ENCODE measurements at places on chromosomes 16 and 17.

DNA sequence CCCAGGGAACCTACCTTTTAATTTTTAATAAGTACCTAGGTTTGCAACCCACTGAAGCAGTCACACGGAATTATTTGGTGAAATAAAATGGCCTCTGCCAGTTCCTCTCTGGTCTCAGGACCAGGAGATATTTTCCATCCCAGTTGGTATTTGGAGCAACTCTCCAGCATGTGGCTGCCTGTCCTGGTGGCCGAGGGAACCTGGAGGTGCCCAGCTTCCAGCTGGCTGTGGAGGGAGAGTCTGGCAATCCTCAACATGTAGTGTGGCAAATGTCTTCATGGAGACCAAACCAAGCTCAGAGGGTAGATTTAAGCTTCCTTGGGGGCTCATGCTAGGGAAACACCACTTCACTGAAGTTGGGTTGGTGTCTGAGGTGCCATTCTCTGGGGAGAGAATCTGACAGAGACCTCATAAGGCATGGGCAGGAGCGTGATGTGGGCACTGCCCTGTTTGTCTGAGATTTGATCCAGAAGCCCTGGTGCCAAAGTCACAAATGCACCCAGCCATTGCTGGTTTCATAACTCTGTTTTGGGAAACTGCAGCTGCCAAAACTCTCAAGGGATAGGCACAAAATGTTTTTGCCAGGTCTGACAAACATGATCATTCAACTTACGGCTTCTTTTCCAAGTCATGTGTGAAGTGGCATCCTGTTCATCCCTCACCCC, 2.8 kb downstream of the MT1X start:
- peak; percentile 78 for DNase-seq

DNA sequence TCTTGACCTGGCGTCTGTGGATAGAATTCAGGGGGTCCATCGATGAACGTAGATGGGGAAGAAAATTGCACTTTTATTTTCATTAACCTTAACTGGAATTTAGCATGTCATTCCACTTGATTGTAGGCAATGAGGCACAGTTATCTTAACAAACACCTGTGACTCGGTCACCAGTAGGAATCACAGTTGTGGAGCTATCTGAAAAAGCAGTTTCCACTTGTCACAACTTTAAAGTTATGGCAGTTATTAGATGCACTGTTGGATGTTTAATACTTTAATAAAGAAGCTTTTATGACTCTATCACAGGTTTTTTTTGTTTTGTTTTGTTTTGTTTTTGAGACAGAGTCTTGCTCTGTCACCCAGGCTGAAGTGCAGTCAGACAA, 83.7 kb upstream of the LGALS9 start:
- no peak for DNase-seq

GRCh38 chr17:2691069-2691871, 20.3 kb downstream of the CLUH start:
- no peak for DNase-seq

DNA sequence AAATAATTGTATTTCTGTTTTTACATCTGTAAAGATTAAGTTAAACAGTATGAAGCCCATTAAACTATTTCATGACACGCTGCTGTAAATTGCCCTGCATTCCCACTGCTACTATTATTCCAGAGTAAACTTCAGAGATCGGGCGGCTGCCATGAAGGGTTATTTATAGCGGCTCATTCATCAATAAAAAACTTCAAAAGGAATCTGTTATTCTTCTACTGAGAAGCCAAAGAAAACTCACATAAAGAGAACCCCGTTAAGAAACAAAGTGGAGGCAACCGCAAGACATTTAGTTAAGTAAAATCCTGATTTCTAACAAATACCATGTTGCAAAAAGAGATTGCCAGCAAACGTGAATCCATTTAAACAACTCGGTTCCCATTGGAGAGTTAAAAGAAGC, 16.4 kb downstream of the FOXL1 start:
- DNase-seq, result no peak

DNA sequence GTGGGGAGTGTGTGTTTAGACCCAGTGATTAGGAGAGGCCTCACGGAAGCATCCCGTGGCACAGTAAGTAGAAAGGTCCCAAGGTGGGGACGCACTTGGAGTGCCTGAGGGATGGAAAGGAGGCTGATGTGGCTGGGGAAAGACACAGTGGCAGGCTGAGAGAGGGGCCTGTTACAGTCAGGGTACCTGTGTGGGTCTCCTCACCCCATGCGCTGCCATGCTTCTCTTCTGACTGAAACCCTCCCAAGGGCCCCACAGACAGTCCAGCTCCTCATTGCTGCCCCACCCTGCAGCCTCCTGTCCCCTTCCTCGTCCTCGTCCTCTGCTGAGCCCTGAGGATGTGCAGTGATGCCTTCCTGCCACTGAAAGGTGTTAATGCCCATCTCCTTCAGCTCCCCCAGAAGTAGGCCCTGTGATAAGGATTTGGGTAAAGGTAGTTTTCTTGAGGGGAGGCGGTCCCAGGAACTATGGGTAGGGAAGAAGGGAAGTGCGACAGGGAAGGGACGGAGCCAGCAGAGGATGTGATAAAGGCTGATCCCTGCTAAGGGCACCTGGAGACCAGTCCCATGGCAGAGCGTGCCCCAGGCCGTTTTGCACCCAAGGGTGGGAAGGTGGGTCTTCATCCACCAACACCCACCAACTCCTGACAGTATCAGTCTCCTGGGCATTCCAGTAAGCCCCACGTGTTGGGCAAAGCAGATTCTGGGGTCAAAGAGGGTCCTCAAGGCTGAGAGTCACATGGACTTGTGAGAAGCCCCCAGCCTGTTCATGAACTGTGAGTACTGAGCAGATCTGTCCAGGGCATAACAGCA, 237.2 kb downstream of the GSG1L start:
- no peak for DNase-seq

GRCh38 chr16:84618581-84619460, 943 bp upstream of the COTL1 start:
- no peak for DNase-seq

- no peak for DNase-seq
These were observed 19.3 kb downstream of the CMTM3 start for GRCh38 chr16:66623755-66624154.

DNA sequence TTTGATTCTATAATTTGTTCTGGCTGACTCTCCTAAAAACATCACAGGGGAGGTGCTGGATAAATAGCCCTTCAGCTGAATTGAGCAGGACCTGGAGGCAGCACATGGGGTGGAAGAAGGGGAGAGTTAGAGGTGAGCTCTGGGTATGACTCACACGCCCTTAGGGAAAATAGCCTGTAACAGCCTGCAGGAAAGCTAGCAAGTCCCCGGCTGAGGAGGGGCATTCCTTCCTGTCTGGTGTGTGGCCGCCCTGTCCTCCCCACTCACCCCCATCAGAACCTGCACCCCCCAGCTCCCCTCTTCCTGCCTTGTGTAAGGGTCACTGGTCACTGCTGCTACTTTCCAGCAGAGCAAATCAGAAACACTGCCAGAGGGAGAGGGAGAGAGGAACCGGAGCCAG, 187.4 kb downstream of the C16orf95 start:
- DNase-seq, result no peak

DNA sequence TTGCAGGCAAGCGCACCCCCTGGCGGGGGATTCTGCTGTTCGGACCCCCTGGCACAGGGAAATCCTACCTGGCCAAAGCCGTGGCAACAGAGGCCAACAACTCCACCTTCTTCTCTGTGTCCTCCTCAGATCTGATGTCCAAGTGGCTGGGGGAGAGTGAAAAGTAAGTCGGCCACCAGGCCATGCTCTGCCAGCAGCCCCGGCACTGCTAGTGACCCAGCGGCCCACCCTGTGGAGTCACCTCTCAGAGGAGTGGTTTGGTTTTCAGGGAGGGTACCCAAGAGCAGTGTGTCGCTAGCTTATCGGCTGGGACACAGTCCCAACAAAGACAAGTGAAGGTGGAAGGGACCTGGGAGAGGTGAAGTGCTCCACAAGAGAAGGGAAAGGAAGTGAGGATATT, 8.2 kb downstream of the VPS4A start:
- DNase-seq, result no peak

GRCh38 chr17:44536090-44536953, 21.0 kb upstream of the FZD2 start:
- no peak for DNase-seq

- no peak for DNase-seq
These were observed 22.6 kb upstream of the KIFC3 start for GRCh38 chr16:57824888-57825287.

DNA sequence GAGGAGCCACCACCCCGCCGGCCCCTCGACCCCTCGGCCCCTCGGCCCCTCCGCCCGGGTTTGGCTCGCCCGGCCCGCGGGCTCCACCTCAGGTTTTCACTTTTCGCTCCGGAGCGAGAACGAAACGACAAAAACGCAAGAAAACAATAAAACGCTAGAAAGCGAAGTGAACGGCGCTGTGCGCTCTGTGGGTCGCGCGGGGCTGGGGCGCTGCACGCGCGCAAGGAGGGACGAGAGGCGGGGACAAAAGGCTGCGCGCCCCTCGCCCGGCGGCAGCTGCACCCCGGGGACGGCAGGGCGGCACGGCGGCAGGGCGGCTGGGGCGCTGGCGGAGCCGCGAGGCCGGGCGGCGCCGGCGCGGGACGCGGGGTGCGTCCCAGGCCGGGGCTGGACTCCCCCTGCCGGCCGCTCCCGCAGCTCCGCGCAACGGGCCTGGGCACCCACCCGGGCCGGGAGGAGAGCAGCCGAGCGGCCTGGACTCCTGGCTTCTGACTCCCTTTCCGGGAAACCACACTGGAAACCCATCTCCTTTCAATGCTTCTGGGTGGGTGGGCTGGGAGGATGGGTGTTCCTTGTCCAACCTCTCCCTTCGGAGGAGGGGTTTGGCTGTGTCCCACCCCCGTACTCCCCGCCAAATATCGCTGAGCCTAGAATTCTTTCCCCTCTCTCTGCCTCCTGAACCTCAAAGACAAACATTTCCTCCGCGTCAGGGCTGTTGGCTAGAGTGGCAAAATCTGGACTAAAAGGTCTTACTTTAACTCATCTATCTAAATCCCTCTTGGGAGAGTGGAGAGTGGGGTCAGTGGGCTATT, 9.9 kb downstream of the TBX2 start:
- no peak for DNase-seq

GRCh38 chr16:71919035-71919434, 23.7 kb downstream of the IST1 start:
- no peak for DNase-seq

- DNase-seq, result no peak
These were observed 20.9 kb upstream of the DRG2 start for GRCh38 chr17:18066866-18067265.

DNA sequence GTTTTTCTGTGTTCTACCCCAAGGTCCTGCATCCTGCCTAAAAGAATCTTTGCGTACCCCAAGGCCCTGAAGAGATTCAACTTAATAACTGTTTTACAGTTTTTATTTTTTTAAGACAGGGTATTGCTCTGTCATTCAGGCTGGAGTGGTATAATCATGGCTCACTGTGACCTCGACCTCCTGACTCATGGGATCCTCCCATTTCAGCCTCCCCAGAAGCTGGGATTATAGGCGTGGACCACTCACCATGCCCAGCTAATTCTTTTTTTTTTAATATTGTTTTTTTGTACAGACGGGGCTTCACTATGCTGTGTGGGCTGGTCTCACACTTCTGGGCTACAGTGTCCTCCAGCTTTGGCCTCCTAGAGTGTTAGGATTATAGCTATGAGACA, 9.3 kb upstream of the FAAP100 start:
- DNase-seq, result no peak

GRCh38 chr16:50390371-50390771, 21.6 kb upstream of the BRD7 start:
- DNase-seq, result no peak

GRCh38 chr17:66833201-66833600, 1.7 kb upstream of the CACNG5 start:
- no peak for DNase-seq

- peak; percentile 23 for DNase-seq
These were observed 28.8 kb upstream of the ABCC11 start for GRCh38 chr16:48276102-48276501.
